ENCODE measurements at places on chromosomes 13 and 19. TPM values are rescaled to one million over a fixed set of nuclear protein-coding genes. Genes with fewer than 3 reads are reported as not detected.

DNA sequence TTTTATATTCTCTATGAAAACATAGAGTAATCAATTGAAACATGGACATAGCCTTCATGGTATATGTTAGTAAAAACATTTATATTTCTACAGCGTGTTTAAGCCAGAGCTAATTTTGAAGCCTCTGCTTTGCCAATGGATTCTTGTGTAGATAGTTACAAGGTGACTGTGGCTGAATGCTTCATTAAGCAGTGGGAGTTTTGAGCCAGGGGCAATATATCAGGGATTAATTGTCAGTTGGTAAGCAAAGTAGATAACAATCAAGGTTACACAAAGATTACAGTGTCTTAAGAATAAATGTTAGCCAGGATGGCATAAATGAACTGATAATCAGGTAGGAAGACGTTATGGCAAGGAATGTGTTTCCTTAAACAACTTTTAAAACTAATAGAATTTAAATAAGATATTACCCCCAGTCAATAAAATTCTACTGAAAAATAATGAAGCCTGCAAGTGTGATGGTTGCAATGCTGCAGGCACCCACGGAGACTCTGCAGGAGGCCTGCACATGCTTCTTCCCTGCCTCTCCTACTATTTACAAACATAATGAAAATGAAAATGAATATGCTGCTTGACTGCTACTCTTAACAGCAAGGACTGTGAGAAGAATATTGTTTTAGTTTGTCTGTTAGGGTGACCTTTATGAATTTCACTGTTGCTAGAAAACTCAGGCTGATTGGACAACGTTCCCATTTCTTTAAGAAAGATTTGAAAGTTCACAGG, 588.5 kb downstream of the GPC5 start:
- DNase-seq, result no peak

GRCh38 chr19:28602675-28603298, 610.2 kb downstream of the UQCRFS1 start:
- DNase-seq, result no peak

DNA sequence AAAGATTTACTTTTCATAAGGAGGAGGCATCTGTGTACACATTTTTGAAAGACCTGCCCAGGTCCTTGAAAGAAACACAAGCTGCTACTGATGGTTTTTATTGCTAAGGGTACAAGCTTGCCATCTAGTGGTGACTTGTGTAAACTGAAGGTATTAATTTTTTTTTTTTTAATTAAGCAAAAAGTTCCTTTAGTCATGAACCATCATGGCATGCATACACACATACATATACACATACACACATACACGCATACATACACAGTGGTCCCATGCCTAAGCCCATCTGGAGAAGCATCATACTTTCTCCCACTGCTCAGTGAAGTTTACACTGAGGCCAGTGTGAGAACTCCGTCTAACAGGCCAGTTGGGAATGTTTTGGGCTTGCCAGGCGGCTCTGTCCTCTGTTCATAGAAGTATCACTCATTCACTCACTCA, 312.5 kb downstream of the DCLK1 start:
- DNase-seq, result no peak

- DNase-seq, result no peak
These were observed 159.9 kb downstream of the MZT1 start for GRCh38 chr13:72567566-72567965.

DNA sequence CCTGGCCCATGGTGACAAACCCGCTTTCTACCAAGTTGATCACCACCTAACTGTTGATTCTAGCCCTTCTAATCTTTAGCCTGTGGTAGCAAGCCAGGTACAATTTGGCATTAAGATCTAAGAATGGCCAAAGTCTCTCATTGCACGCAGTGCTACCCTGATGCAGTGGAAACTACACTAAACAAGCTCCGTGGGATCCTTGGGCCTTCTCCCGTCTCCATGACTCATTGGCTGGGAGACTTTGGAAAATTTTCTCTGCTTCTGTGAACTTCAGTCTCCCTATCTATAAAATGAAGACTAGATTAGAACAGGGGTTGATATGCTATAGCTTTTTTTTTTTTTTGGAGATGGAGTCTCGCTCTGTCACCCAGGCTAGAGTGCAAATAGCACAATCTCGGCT, 223.0 kb downstream of the TSHZ3 start:
- DNase-seq, result no peak

- DNase-seq, result no peak
These were observed 2.8 kb downstream of the SOHLH2 start for GRCh38 chr13:36211567-36211966.

DNA sequence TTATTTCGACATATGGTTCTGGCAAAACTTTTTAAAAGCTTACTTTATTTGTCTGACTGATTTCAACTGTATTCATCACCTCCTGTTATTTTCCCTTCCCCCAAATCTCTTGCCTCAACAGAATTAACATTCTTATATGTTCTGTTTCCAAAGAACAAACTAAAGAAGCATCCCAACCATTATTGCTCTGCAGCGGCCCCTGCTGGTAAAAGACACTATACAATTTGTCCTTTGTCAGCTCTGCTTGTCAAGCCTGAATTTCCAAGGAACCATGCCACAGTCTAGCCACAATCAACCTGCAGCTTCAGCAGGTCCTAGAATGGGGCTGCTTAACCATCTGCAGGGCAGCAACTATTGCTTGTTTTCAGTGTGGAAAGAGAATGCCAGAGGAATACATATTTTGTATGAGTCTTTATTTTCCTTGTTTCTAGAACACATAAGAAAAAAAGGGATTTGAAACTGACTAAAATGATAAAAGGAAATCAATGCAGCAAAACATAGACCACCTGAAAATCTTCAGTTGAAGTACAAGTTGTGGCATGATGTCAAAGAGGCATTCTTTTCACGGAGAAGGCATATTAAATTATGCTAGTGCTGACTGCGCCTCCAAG, 845.3 kb downstream of the DIAPH3 start:
- peak; percentile 52 for DNase-seq

GRCh38 chr19:46000491-46001246, 5.4 kb downstream of the CCDC61 start:
- no peak for DNase-seq

DNA sequence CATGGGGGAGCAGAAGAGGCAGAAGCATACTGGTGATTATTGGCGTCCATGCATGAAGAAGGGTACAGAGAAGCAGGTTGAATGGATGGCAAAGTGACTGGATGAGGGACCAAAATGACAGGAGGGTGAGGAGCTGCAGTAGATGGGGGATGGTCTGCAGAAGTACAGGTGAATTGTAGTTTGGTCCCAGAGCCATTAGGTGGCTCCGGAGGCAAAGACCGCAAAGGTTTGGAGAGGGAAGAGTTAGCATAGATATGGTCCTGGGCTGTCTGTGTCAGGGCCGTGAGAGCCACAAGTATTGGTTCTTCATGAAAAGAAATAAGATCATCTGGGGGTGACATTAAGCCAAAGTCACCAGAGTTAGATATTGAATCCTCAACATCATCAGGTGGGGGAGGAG, 59.0 kb upstream of the ZNF726 start:
- DNase-seq, result no peak

DNA sequence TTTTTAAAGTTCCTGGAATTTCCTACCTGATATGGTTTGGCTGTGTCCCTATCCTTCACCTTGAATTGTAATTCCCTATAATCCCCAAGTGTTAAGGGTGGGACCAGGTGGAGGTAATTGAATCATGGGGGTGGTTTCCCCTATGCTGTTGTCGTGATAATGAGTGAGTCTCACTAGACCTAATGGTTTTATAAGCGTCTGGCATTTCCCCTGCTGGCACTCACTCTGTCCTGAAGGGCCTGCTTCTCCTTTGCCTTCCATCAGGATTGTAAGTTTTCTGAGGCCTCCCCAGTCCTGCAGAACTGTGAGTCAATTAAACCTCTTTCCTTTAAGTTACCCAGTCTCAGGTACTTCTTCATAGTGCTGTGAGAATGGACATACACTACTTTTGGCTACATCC, 298.7 kb downstream of the HS6ST3 start:
- no peak for DNase-seq

DNA sequence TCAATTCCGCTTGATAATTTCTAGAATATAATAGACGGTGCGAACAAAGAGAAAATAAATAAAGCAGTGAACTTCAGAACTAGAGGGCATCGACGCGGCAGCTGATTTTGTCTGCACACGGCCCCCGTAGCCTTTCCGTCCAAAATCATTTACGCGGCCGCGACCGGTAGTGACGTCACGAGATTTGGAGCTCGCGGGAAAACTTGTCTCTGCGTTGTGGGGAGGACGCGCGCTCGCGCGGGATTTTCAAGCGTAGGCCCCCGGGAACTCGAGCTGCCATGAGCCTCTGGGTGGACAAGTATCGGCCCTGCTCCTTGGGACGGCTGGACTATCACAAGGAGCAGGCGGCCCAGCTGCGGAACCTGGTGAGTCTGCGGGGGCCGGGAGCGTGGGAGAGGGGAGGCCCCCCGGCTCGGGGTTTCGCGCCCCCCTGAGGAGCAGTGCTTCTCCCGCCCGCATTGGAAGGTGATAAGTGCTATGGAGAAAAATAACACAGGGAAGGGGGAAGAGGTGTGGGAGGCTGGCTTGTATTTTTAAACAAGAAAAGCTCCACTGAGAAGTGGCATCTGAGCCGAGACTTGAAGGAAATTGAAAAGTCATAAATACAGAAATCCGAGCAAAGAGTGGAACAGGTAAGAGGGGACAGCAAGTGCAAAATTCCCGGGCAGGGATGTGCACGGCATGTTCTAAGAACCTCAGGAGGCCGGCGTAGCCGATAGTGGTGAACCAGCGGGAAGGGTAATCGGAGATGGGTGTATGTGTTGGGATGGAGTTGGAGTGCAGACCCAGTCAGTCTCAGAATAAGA, at the start of gene RFC3:
TSS of gene RFC3 (plus strand) at position 249 of the 806 bp plus-strand sequence. CDS start at position 279, 30 bp downstream.
- DNase-seq, result peak; percentile 88

DNA sequence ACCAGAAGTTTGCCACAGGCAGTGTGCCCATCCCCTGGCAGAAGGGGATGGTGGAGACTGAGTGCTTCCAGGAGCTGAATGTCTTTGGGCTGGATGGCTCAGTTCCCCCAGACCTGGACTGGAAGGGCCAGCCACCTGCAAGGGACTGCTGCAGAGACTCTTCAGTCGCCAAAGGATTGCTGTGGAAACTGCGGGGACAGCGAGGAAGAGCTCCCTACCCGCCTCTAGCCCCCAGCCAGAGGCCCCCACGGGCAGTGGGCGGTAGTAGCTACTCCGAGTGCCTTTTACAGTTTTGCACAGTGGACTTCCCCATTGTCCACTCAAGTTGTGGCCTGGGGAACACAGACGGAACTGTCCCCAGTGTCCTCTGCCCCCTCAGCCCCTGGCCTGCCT, 138.5 kb downstream of the ZDHHC20 start:
- no peak for DNase-seq

- peak; percentile 76 for DNase-seq
These were observed 1.3 kb upstream of the CEACAM3 start for GRCh38 chr19:41795031-41795461.

GRCh38 chr19:36198119-36198518, 16.3 kb downstream of the ZNF565 start:
- no peak for DNase-seq

DNA sequence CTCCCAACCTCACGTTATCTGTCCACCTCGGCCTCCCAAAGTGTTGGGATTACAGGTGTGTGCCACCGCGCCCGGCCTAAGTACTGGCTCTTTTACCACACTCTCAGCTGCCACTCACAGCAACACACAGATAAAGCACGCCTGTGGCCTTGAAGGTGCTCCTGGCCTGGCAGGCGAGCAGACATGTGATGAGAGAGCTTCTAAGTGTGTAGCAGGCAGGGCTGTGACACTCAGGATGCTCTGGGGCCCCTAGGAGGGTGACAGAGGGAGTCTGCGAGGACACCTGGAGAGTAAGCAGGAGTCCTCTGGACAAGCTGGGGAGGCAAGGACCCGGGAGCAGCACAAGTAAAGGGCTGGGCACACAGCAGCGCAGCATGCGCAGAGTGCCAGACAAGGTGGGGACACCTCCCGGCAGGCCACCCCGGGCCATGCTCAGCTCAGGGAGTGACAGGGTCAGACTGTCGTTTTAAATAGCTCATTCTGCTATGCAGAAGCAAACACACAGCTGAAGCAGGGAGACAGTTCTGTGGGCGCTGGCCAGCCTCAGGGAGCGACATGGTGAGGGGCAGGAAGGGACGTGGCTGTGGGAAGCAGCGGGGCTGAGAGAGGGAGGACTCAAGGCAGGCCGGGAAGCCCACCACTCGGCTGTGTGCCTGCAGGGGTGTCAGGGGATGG, 26.5 kb downstream of the MED26 start:
- no peak for DNase-seq

DNA sequence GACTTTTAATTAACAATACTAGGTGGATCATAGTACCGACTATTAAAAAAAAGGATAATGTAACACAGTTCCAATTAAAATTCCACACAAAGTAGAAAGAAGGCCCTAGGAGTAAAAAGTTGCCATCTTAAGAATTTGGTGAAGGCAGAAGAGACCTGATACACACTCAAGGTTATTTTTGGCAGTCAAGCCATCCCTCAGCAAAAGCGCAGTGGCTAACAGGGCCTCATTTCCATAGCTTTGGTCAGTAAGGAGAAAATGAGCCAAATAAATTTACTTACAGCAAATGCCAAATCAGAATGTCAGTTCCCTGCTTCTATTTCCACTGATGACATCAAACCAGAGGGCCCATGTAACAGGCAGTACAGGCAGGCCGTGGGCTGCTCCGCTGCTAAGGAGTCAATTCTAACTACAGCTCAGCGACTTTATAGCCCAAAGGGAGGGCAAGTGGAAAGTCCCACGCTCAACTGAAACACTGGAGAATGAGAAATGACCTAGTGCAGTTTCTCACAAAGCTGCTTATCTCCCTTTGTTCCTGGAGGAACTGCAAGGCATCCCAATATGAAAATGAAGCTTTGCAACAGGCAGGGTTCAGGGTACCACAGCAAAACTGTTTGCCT, 6.3 kb downstream of the ARGLU1 start:
- DNase-seq, result no peak

DNA sequence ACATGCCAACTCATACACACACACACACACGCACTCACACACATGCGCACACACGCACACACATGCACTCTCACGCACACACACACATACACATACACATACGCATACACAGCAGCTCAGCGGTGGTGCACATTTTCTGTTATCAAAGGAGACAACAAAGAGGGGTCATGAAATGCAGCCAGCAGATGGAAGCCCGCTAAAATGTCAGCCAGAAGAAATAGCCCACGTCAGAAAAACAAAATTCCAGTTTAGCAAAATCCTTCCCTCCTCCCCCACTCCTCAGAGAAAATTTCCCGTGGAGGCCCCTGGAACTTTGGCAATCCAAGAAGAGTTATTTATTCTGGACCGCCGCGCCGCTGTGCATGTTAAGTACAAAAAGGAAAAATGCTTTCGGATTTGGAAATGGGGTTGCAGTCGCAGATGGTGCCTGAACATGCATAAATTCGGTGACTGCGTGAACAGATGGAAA, 114.6 kb upstream of the VSTM2B start:
- DNase-seq, result no peak

CLIP3 gene
- 3.5 TPM for total RNA-seq

GPC5 gene
- not detected for total RNA-seq

PRDX2 gene
- 135 TPM for total RNA-seq

ZNF444 gene
- total RNA-seq, result 78.6 TPM

CD33 gene
- not detected for total RNA-seq

TMEM91 gene
- total RNA-seq, result 5.0 TPM

ZNF175 gene
- total RNA-seq, result 10.2 TPM

SIGLEC5 gene
- not detected for total RNA-seq

ZNF493 gene
- total RNA-seq, result 8.9 TPM

COX6B1 gene
- 488 TPM for total RNA-seq
